IPS DF 19.7 (cell line): ENCODE measurements at places on chromosomes 3 and 15.

DNA sequence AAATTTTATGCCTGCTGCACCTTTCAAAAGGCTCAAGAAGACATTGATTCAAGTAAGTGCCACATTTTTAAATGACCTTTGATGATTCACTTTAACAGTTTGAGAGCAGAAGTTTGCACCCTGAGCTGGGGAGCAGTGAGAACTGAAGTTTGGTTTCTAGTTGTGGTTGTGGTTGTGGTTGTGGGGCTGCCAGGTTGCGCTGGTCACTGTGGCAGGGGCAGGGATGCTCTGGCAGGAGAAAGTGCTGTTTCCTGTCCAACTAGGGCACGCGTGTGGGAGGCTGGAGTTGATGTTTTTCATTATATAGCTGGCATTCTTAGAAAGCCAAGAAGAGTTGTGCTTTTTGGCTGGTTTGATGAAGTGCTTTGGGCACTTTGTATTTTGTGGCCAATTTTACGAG lies 339.7 kb upstream of the NR2F2 start:
- no peak for DNase-seq

DNA sequence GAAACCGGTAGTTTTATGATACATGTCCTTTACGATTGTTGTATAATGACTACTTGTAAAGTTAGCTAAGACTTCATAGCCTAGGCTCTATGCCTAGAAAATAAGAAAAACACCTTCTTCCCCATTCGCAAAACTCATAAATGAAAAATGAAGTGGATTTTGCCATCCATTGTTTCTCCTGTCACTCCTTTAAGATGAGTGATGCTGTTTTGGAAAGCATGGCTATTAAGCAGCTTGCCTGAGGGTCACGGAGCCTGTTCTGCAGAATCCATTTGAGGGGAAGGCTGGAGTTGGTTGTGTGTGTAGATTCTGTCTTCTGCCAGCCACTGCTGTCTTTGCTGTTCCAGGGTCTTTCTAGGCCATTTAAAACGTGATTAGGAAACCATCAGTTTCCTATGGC lies 31.5 kb downstream of the ROBO2 start:
- no peak for DNase-seq

GRCh38 chr3:187318819-187319616 lies 27.5 kb upstream of the MASP1 start:
- DNase-seq, result peak; percentile 42

DNA sequence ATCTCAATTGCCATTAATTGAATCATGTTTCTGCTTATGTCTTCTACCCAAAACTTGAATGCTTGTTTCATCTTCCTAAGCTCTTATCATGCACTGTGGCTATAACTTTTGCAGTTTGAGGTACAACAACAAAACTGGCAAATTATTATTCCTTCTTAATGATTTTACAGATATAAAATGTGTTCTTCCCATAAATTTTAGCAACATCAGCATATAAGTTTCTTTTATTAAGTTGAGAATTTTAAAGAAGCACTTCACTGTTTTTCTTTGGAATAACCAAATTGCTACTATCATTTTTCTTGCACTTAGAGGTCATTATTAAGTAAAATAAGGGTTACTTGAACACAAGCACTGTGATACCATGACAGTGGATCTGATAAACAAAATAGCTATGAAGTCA lies 862.6 kb upstream of the CADM2 start:
- DNase-seq, result no peak

GRCh38 chr3:114745322-114746240 lies 401.5 kb downstream of the ZBTB20 start:
- no peak for DNase-seq

DNA sequence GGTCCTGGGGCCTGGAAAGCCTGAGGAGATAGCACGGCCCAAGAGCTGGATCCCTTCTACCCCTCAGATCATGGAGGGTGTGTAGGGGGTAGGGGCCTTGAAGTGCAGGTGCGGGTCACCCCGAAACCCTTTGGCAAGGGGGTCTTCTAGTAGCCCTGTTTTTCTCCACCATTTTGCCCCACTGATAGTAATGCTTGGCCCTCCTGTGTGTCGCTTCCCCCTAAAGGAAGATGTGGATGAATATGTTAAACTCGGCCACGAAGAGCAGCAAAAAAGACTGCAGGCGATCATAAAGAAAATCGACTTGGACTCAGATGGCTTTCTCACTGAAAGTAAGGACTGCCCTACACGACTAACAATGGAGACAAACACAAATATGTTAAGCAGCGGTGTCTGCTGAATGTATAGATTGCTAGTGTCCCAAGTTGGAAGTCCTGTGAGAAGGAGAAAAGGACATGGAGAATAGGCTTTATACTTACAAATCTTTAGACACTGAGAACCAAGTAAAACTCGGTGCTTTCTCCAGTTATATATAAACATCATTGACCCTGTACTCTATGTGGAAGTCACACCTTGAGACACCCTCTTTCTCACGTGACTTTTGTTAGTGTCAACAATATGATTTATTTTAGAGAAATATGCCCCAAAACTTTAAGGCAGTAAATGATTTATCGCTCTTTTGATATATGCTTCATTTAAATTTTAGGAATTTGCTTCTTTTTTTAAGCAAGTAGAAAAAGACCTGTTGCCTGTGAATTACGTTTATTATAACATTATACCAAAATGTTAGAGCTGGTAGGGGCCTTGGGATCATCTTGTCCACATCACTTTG lies 802 bp downstream of the RCN2 start:
- DNase-seq, result no peak

DNA sequence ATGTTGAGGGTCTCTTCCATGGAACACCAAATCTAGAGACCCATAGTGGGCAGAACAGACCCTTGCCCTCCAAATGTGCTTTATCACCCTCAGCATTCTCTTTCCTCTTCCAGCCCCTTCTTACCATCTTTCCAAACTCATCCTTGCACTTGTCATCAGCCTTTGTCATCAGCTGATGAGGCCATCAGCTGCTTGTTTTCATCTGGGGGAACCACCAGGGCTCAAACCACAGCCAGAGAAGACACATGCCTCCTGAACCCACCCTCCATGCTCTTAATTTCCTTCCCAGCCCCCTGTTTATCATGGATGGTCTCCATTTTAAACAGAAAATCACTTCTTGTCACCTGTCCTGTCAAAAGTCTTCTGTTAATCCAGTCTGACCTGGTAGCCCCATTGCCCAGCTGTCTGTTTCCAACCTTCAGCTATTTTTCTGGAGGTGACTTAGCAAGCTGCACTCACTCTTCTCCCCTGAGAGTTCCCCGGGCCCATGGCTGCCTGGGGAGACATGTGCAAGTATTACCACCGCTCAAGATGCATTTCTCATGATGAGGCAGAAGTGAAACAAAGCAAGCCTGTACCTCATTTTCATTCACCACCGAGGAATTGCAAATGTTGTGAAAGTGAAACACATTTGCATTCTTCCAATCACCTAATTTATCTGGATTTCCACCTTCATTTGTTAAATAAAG lies 14.7 kb upstream of the SYNM start:
- DNase-seq, result no peak

- DNase-seq, result no peak
Measured at GRCh38 chr3:43152649-43153048, 46.8 kb upstream of the POMGNT2 start.

DNA sequence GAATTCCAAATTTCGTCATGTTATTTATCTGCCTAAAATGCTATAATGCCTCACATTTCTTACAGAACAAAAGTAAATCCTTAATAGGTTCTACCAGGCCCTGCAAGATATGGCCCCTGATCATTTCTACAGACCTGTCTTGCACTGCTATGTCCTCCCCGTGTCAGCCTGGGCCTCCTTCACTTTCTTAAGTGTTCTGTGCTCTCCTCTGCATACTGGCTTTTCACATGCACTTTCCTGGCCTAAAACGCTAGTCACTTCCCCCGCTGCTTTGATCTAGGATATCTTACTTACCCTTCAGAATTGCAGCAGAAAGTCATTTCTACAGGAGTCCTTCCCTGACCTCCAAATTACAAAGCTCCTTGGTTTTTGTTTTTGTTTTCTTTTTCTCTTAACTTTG lies 551.3 kb downstream of the NSUN3 start:
- peak; percentile 5 for DNase-seq

GRCh38 chr15:48962662-48963523 lies 826 bp downstream of the SHC4 start:
- DNase-seq, result no peak

- no peak for DNase-seq
Measured at GRCh38 chr3:46239952-46240351, 2.3 kb upstream of the CCR3 start.

DNA sequence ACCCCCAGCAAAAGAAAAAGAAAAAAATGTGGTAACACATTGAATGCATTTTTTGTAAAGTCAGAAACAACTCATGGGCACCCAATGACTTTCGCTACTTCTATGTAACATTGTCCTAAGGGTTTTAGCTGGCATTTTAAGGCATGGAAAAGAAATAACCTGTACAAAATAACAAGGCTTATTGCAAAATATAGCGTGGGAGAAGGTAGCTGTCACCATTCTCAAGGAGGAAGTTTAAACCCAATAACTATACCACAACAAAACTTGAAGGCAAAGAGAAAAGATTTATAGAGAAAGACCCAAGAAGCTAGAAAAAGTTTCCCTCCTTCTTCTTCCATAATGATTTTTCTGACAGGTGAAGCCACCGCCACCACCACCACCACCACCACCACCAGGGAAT lies 55.7 kb upstream of the ACP3 start:
- no peak for DNase-seq
